ENCODE measurements at places on chromosomes 13 and 19.

DNA sequence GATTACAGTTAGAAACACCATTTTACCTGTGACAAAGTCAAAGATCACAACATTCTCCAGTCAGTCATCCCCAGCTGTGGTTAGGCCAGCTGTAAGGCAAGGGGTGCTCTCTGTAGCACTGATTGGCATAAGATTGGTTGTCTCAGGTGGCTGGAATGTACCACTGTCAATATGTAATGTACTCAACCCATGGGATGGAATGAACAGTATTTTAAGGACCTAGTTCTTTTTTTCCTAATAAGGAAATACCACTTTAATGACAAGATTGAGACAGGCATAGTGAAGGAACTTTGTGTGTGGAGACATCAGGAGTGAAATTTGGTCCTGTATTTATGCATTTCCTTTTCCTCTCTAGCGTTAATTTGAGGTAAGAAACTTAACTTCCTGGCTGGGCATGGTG is 310.7 kb downstream of the ITGBL1 start:
- no peak for DNase-seq

DNA sequence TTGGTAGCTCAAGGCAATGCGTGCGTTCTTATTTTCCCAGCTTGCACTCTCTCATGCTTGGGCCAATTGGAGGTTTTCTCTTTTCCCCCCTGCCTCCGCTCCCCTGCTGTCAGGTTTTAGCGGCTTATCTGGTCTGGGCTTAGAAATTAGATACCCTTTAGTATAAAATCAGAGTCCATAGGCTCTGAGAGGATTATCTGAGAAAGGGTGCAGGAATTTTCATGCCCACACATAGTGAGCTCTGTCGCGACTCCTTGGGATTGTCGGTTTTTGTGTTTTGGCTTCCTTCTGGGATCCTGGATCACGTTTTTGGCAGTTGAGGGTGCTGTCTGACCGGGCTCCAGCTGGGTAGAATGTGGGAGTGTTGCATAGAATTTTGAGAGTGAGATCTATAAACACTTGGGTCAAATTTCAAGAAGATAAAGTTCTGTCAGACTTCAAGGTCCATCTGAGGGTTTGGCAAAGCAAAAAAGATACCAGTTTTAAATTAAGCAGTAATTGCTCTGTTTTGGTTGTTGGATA is 12.4 kb downstream of the CHAF1A start:
- DNase-seq: peak; percentile 57

GRCh38 chr13:108911807-108912206 is 282.4 kb downstream of the MYO16 start:
- no peak for DNase-seq

DNA sequence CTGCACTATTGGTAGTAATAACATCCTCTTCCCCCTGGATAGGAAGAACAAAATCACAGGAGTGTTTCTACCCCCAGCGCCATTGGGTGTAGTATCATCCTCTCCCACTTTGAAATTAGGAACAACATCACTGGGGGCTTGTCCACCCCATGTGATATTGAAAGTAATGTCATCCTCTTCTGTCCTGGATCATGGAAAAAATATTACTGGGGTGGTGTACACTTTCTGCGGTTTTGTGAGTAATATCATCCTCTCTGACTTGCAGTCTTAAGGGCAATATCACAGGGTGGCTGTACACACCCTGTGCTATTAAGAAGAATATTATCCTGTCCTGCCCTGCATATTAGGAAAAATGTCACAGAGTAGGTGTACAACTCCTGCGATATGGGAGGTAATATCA is 4.9 kb upstream of the RGCC start:
- no peak for DNase-seq

- no peak for DNase-seq
Observed at GRCh38 chr19:6667114-6667627, 2.8 kb downstream of the TNFSF14 start.

GRCh38 chr19:47032171-47032811 is 12.7 kb downstream of the NPAS1 start:
- DNase-seq: peak; percentile 73

- peak; percentile 65 for DNase-seq
Observed at GRCh38 chr13:77565635-77566034, 30.1 kb downstream of the SCEL start.

DNA sequence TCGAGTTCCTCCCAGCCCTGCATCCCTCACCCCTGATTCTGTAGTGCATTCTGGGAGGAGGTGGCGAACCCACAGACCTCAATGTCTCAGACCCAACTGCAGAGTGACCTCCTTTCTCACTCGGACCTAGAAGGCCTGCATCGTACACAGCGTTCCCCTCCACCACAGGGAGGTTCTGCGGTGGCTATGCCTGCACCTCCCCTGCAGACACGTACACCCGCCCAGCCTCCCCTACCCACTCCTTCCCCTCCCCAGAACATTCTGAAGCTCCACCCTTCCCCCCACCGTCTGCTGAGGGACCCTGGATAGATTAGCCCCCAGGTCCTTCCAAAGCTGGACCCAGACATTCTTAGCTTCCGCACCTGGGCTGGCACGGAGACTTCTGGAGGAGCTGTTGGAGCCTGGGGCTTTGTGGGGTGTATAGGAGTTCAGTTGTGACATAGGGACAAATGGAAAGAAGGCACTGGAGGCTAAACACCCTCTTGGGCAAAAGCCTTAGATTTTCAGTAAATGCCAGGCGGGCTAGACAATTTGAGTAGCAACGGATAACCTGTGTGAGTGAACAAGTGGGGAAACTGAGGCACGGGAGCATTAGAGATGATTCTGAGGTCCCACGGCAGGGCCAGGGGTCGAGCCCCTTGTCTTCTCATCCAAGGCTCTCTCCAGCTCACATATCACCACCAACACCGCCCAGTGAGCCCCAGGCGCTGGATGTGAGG is 420 bp upstream of the FSD1 start:
- DNase-seq: no peak

All from cerebellar cortex (tissue), 1 donor.